Central memory CD4-positive, alpha-beta T cell (primary cell): ENCODE measurements at places on chromosomes 12 and 14.

DNA sequence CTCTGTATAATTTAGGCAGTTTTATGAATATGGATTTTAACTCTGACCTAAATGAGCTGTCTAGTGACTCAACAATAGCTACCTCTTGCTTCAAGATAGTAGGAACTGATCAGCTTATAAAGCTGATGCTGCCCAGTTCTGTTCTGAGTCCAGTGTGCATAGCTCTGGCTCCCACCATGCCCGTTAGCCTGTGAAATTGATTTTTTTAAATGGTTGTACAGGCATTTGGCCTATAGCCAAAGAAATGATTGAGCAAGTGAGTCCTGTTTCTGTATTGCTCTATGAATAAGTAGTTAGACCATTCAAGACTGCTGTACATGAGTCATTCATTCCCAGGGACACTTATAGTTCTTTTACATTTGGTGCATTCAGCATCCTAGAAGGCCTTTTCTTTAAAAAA is 36.4 kb downstream of the SAMD4A start:
- no peak for DNase-seq

DNA sequence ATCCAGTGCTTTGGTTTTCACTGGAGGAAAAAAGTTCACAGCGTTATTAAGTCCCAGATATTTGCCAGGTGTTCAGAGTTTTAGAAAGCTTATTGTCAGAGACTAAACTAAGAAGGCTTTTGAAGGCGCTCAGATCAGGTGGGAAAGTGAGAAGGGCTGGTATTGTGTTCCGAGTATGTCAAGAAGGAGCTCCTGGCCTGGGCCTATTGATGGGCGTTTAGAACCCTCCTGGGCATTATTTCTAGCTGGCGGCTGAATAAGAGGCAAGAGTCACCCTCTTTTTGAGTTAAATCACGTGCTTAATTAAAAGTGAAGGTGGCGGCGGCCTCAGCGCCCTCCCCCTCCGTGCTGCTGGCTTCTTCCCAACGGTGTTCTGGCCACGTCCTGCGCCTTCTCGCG is 20.9 kb upstream of the GNS start:
- DNase-seq: no peak

GRCh38 chr12:71134405-71134804 is 23.4 kb downstream of the TSPAN8 start:
- no peak for DNase-seq

GRCh38 chr12:106288494-106289195 is 13.9 kb upstream of the TCP11L2 start:
- DNase-seq: no peak

DNA sequence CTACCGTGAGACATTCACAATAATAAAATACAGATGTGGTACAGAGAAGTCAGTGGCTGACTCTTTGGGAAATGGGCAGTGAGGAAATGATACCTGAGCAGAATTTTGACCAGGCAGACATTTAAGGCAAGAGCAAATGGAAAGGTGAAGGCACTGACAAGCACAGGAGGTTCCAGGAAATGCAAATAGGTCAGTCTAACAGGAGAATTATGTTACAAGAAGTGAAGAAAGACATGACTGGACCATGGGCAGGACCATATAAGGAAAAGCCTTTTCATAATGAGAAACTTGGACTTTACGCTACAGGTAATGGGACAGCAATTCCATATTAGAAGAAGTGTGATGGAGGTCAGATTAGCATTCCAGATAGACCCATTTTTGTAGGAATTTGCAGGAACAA is 338.9 kb downstream of the PDZRN4 start:
- DNase-seq: no peak

DNA sequence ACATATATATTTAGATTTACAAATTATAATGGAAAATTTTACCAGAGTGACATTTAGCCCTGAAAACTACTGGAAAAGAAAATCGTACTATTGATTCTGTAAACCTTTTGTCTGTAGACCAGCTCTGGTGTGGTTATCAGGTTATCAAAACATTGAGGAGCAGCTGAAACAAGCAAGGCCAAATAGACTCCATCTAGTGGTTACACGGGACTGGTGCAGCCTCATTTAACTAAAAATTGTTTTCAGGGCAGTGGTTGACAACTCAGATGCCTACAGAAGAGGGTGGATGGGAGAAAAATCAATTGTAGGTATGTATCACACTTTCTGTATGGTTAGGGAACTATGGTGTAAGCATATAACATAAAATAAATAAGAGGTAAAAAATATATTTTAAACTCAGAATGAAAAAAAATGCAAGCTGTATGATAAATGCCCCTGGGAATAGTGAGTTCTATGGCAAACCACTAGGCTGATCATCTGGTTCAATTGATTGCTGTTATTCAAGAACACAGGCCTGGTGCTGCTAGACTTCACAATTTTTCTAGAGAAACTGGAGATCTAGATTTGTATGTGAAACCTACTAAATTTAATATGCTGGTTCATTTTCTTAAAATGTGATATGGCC is 51.2 kb downstream of the ACSS3 start:
- no peak for DNase-seq

- peak; percentile 38 for DNase-seq
Observed at GRCh38 chr12:67592228-67593011, 56.1 kb upstream of the DYRK2 start.

GRCh38 chr14:90388437-90388836 is 8.4 kb upstream of the CALM1 start:
- DNase-seq: no peak

DNA sequence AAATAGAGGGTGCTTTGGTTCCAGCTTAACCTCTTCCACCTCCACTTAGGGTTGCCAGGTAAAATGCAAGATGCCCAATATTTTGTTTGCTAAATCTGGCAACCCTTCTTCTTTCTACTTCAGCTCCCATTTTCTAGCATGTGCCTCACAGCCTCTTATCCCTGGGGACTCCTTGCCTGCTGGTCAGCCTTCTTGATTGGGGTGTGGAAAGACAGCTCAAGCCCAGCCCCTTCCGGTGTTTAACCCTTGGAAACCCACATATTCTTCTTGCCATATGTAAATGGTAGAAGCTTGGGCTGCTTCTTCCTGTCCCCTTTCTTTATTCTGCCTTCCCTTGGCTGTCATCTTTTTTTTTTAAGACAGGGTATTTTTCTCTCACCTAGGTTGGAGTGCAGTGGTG is 5.7 kb downstream of the SPIC start:
- no peak for DNase-seq

GRCh38 chr12:67818459-67818903 is 169.9 kb downstream of the DYRK2 start:
- DNase-seq: no peak

GRCh38 chr12:89645434-89645833 is 63.2 kb downstream of the ATP2B1 start:
- no peak for DNase-seq

GRCh38 chr12:95766356-95767019 is 24.1 kb downstream of the NTN4 start:
- no peak for DNase-seq

DNA sequence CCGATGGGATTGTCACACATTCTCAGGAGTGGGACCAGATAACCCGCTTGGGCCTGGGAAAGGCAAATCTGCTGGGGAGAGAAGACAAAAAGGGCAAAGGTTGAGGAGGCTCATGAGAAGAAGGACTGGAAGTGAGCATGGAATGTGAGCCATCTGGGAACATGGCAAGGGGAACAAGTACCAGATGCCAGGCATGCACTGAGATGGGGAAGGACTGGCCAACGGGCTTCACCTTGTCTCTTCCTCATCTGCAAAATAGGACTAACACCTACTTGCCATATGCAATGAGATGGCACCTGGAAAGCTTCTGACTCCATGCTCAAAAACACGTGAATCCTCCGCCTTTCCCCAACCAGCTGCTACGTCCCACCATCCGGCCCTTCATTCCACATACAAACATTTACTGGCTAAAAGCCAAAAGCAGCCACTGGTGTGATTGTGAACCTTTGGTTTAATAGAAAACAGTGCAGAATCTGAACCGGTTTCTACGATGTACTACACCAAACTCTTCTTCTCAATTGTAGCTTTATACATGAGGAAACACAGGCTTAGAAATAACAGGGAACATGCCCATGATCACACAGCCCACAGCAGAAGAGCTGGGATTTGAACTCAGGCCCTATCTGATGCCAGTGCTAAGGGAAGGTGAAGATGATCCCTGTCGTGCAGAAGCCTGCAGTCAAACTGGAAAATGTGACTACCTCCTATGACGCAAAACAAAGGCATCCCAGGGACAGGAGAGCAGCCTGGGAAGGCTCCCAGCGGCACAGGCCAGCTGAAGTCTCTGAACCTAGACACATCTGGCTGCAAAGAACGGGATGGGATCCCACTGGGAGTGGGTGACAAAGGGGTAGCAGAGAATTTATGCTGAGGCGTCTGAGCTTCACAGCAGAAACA is 112.1 kb downstream of the TTC7B start:
- no peak for DNase-seq

- DNase-seq: no peak
Observed at GRCh38 chr12:117518594-117519270, 157.3 kb upstream of the NOS1 start.

- DNase-seq: peak; percentile 25
Observed at GRCh38 chr14:102568115-102568614, 24.3 kb upstream of the RCOR1 start.
